ENCODE measurements at places on chromosomes 1 and 21.

- DNase-seq = no peak
These were observed 97.4 kb upstream of the IPO9 start for GRCh38 chr1:201731592-201731991.

DNA sequence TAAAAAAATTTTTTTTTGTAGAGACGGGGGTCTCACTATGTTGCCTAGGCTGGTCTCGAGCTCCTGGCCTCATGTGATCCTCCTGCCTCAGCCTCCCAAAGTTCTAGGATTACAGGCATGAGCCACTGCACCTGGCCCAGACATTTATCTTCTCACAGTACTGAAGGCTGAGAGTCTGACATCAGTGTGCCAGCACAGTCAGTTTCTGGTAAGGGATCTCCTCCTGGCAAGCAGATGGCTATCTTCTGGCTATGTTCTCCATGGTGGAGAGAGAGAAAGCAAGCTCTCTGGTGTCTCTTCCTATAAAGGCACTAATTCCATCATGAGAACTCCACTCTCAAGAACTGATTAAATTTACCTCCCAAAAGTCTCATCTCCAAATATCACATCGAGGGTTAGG, 57.8 kb upstream of the C1orf185 start:
- no peak for DNase-seq

GRCh38 chr1:39183503-39184353, 20.8 kb upstream of the MACF1 start:
- DNase-seq = no peak

GRCh38 chr1:1332774-1333480, 1.8 kb downstream of the TAS1R3 start:
- DNase-seq = no peak

DNA sequence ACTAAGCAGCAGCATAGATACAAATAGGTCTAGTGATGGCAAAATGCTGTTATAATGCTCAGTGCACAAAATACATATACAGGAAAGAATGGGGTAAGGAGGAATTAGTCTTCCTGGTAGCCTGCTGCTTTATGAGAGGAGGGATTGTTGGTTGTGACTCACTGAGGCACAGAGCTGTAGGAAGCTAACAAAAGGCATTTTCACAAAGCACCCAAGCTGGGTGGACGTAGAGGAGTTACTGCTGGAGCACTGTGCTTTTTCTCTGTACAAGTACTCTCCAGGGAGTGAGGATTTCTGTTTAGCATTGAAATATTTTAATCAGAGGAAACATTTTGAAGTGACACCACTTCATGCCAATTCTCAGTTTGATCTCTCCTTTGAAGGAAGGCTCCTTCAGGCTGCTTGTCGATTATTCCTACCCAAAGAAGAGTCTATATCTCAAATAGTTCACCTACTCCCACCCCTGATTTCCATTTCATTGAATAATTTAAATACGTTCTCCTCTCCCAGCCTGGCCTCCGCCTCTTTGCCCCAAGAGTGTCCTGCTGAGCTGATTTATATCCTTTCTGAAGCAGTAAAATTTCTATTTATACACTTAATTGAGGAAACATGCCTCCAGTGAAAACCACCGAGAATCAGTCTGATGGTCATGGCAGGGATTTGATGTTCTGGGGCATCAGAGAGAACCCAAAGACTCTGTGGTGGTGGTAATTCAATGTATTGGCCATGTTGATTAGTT, 271.9 kb downstream of the HHAT start:
- DNase-seq = no peak

DNA sequence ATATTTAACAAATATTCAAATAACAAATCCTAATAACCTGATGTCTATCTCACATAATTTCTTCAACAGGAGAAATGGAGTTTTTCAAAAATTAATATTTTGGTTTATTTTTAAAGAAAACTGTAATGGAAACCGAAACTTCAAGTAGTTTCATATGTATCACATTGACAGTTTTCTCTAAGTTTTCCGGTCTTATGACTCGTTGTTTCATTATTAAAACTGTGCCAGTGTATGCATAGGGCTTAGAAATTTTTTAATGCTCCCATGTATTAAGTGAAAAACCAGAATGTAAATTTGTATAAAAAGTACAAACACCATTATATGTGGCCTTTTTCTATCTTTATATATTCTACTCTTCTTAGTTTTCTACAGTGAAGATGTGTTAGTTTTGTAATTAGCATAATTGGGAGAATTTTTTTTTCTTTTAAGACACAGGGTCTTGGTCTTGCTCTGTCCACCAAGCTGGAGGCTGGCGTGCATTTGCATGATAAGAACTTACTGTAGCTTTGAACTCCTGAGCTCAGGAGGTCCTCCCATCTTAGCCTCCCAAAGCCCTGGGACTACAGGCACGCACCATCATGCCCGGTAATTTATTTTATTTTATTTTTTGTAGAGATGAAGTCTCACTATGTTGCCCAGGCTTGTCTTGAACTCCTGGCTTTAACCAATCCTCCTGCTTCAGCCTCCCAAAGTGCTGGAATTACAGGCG, 43.9 kb upstream of the SAMSN1 start:
- DNase-seq = no peak

GRCh38 chr1:25201006-25201405, 31.3 kb downstream of the SYF2 start:
- DNase-seq = no peak

GRCh38 chr1:86416343-86416742, 7.6 kb upstream of the CLCA2 start:
- DNase-seq = no peak

DNA sequence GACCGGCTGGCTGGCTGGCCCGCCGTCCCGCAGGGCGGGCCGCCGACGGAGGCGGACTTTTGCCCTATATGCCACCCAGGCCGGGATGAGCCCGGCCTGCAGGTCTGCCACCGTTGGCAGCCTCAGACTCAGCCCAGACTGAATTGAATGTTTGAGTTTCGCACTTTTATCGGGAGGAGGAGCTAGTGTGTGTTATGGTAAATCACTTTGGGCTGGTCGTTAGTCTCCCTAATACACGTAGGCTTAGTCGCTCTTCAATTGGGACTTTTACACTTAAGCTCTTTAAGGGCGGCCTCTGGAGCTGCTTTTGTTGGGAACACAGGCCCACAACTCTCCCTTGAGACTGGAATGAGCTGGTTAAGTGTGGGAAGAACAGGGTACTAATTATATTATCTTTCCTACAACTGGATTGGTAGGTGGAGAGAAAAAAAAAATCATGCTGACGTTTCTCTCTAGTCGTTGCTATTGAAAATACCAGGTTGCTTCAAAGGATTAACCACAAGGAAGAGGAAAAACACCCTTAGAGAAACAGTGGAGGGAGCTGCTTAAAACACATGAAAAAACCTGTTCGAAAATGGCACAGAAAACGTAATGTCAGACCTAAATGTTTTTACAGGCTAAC, 1.4 kb upstream of the IRF2BP2 start:
- DNase-seq = no peak

GRCh38 chr1:151336556-151336955, 9.3 kb upstream of the PI4KB start:
- no peak for DNase-seq

DNA sequence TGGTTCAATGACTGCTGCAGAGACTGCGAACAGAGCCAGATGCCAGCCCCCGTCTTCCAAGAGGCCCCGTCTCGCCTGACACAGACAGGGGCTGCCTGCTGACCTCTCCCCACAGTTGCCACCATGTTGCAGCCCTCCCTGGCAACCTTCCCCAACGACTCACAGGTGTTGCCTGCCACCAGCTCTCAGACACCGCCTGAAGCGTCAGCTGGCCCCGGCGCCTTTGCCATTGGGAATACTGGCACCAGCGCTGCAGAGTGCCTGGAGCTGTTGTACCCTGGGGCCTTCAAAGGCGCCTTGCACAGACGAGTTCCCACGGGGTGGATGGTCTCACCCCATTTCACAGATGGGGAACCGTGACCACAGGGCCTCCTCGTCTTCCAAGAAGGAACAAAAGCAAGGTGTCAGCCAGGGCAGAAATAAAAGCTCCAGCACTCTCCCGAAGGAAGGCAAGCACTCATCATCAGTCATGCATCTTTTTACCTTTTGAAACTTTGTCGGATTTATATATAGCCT, 167.0 kb downstream of the ADSS2 start:
- DNase-seq = no peak

- no peak for DNase-seq
These were observed 9.8 kb upstream of the SLC19A1 start for GRCh38 chr21:45551783-45552695.

DNA sequence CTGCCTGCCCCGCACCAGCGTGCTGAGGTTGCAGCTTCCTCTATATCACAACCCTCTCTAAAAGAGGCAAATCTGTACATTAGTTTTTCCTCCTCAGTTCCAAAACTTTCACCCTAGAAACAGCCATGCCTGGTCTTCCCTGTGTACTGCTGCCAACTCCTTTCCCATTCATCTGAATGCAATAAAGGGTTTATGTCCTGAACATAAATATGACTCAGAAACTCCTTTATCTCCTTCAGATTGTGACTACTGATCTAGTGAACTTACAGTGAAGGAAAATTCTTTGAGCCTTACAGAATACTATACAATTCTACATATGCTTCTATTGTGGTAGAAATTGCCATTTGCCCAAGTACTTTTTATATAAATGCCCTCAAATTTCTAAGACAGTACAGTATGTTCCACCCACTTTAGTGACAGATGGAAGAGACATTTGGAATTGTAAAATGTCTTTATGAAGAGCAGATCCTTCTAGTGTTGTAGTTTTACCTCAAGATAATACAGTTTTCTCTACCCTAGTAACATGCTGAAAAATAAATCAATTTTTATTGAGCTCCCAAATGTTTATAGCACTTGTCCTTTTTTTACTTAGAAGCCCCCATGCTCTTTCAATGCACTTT, 345.1 kb upstream of the SNX7 start:
- DNase-seq = no peak

GRCh38 chr1:88503646-88504045, 180.4 kb upstream of the PKN2 start:
- no peak for DNase-seq

GRCh38 chr1:167161242-167161641, 59.4 kb upstream of the POU2F1 start:
- DNase-seq = no peak

DNA sequence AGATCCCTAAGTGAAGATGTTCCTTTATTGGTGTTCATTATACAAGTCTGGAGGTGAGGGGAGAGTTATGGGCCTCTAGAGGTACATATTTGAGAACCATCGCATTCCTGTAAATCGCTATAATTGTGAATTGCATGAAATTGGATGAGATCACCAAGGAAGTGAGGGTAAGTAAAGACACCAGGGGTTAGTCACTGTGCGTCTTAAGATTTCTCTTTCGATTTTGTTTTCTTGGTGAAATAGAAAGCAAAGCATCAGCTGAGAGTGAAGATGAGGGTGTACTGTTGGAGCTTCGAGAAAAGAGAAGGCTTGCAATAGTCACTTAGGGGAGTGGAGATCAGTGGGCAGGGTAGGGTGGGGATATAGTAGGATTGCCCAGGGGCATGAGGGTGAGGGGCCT, 82.1 kb downstream of the RAVER2 start:
- DNase-seq = no peak

DNA sequence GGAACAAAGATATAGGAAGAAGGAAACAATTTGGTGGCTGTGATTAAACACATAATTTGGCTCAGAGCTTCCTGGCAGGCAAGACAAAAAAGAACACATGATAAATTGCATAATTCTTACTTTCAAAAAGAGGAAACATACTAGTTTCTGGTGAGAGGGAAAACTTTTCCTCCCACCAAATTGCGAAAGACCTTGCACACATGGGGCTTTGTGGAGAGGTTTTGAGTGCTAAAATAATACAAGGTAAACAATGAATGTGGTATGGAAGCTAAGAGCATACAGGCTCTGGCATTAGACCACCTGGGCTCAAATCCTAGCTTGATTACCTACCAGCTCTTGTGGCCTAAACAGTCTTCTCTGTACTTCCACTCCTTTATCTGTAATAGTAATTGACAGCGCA, 140.2 kb upstream of the HOOK1 start:
- no peak for DNase-seq

DNA sequence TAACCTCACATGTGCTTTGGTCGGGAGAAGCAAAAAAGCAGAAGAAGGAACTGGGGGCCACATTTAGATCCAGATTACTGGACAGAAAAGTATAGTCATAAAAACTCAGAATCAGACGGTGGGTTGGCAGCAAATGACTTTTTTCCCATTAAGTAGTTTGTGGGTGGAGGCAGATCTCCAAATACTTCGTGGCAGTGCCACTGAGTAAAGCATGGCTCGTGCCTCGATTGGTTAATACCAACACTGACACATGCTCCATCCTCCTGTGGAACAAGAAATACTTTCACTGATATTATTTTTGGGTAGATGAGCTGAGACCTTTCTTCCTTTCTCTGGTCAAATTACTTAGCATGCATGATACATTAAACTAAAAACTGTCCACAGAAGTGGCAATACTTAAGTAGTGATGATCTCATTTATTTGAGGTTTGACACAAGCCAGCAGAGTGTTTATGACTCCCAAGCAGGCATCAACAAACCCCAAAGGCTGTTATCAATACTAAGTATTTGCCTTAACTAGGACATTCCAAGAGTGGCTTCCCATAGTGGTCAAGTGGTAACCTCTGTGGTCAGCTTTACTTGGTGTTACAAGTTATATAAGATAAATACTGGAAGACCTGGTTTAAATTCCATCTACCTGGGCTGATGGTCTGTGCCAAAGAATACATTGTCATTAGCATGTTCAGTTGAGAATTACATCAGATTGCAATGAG, 500.0 kb upstream of the RUNX1 start:
- DNase-seq = no peak

GRCh38 chr1:218785928-218786327, 387.8 kb upstream of the LYPLAL1 start:
- no peak for DNase-seq

GRCh38 chr1:65493802-65494201, 73.3 kb downstream of the LEPR start:
- DNase-seq = no peak
